CD8-positive, alpha-beta memory T cell (primary cell): ENCODE measurements at places on chromosomes 6 and 20. TPM values are rescaled to one million over a fixed set of nuclear protein-coding genes. Genes with fewer than 3 reads are reported as not detected.

DNA sequence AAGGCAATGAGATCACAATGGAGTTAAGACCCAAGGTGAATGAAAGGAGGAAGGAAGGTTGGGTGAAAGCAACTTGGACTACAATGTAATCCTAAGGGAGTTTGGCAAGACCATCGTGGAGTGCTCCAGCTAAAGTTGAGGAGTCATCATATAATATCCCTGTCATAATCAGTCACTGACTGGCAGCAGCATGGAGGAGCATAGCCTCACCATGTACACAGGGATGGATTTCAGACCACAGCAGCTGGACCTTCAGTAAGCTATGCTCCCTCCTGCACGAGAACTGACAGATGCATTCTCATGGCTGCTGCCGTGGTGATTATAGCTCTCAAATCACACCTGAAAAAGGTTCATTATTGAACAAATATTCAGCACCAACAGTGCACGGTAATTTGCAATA, 43.0 kb downstream of the GOPC start:
- no peak for DNase-seq

DNA sequence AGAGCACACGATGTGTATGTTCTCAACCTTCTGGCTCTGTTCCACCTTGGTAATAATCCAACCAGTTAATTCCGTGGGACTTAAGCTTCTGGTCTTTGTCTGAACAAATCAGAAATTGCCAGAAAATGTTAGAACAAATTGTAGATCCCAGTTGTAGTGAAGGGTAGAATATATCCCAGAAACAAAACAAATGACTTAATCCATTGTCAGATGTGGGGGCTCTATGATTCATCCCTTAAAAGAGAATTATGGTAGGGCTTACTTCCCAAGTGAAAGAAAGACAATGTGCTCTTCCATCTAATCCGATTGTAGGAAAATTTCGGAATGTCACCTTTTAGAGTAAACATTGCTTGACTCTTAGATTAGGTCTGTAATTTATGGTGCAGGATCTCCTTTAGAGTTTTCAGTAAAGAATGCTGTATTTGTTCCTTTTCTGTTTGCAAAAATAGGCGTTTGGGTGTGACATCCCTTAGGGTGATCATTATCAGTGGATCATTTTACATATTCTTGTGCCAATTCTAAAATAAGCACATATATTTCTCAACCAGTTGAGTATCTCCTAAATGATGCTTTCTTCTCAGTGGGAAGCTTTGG, 234.5 kb upstream of the ZNF217 start:
- no peak for DNase-seq

GRCh38 chr20:8912096-8912495, 156.8 kb upstream of the PLCB4 start:
- no peak for DNase-seq

- no peak for DNase-seq
These were observed 108.5 kb downstream of the MMS22L start for GRCh38 chr6:97174471-97174870.

GRCh38 chr6:26172608-26172968, 85.4 kb downstream of the HFE start:
- peak; percentile 64 for DNase-seq

DNA sequence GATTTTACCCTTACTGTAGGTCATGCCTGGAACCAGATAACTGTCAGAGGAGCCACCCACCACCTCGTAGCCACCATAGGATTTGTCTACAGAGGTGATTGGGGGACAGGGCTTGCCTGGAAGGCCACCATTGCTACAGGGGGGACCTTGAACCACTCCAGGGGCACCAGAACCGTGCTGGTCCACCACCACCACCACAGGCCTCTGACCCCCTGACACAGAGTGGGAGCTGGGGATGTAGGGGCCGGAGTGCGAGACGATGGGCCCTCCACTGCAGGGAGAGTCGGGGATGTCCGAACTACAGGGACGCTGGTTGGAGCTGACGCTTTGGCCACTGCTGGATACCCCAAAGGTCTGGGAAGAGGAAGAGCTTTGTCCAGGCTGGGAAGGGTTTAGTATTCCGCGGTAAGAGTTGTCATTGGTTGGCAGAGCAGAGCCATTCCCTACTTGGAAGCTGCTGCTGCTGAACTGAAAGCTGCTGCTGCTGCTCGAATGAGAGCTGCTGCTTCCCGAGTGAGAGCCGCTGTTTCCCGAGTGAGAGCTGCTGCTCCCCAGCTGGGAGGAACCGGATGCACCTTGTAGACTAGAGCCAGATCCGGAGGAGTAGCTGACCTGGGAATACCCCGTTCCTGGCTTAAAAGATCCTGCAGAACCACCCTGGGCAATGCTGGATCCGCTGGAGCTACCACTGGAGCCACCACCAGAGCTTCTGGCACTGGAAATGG, 2.2 kb downstream of the PSORS1C1 start:
- DNase-seq, result no peak

DNA sequence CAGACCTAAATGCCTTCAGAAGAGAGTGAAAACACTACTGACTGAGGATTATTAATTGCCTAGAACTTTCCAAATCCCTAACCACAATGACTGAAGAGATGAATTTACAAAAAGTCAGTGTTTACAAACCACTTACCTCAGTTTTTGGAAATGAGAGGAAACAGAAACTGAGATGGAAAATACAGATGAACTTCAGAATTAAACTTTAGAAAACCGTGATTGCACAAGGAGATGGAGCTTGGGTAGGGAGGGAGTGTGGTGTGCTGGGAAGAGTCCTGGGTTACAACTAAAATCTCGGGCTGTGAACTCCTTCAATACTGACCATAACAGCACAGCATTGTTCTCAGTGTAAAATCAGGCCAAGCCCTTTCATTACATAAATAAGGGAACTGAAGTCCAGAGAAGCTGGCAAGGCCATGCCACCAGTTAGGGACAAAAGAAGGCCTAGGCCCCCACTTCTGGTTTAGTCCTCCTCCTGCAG, 4.0 kb downstream of the ELMO2 start:
- no peak for DNase-seq

DNA sequence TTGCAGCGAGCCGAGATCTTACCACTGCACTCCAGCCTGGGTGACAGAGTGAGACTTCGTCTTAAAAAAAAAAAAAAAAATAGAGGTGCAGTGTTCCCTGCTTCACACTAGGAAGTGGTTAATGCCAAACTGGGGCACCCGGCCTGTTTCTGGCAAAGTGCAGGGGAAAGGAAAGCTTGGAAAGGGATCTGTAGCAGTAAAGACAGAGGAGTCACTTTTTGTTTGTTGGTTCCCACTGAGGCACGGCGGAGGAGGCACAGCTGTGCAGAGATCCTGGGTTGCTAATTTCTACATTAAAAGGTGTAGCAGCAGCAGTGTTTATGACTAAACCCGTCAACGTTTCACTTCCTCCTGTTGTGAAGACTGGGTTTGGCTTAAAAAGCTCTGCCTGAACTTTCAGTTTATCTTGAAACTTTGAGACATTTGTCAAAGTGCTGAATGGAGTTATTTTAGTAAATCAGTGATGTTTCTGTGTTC, 125.6 kb downstream of the CARMIL1 start:
- DNase-seq, result peak; percentile 2

DNA sequence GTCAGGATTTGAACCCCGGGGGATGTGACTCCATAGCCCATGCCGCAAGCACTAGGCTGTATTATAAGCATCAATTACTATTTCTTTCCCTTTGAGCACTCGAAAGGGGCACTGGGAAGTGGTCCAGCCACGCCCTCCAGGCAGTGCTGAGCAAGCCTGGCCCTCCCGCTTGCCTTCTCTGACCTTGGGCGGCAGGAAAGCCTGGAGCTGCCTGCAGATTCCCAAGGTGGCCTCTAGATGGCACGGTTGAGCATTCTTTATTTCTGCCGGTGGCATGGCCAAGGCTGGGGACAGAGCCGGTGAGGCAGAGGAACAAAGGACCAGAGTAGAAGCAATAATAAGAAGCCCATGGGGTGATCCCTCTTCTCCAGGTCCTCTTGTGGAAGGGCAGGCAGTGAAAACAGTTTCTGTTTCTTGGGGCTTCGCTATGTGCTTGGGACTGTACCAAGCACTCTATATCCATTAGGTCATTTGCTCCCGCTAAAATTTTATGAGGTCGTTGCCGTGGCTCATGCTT, 32.0 kb downstream of the ARHGAP40 start:
- peak; percentile 33 for DNase-seq

DNA sequence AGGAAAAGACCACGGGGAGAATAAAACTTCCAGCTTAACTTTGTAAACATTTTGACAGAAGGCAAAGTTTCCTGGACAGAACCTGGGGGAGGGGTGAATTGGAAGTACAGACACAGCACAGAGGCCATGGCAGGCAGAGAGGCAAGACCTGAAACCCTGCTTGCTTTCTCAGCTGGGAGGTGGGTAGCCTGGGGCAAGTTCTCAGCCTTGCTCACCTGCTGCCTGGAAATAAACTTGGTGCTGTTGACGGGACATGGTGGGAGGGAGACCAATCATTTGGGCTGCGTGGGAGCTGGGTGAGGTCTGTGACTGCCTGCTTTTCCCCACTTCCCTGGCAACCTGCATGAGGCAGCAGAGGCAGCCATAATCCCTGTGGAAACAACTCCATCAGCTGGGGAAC, 221.3 kb downstream of the MOXD1 start:
- DNase-seq, result no peak

- DNase-seq, result no peak
These were observed 54.7 kb downstream of the PHF20 start for GRCh38 chr20:35826397-35826998.

DNA sequence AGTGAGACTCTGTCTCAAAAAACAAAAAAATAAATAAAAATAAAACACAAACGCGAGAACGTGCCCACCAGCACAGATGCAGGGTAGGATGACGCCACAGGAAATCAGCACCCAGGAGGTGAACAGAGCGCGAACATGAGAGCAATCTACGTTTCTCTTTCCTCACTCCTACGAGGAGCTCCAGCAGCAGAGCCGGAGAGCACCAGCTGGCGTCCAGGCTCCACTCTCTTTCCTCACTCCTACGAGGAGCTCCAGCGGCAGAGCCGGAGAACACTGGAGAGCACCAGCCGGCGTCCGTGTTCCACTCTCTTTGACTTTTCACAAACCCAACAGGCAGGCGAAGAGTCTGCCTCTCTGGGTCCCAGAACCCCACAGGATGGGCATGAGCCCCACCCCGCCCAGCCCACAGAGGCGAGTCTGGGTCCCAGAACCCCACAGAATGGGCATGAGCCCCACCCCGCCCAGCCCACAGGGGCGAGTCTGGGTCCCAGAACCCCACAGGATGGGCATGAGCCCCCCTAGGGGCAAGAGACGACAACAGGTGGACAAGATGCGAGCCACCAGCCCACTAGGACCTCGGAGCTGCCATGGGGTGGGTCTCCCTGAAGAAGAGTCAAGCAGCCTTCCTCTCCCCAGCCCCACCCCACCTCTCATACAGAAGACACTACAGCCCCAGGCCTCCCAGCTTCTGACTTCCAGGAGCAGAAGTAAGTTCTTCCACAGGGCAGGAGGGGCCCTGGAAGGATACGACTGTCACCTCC, 20.2 kb downstream of the ZBTB46 start:
- DNase-seq, result no peak

DNA sequence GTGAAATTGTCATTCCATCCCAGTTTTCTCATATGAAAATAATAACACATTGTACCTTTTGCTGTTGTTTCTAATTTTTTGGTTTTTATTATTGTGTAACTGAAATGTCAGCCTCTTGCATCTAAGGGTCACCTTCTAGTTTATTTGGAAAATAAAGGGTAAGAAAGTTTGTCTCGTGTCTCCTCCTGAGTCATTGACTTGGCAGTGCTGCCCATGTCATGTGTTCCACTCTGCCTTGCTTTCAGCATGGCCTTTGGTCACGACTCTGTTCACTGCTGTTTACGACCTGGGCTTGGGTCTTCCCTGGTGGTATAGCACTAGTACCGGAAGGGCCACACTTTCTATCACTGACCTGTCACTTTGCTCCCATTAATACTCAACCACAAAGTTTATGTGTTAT, 171.4 kb upstream of the RSPO3 start:
- no peak for DNase-seq

DNA sequence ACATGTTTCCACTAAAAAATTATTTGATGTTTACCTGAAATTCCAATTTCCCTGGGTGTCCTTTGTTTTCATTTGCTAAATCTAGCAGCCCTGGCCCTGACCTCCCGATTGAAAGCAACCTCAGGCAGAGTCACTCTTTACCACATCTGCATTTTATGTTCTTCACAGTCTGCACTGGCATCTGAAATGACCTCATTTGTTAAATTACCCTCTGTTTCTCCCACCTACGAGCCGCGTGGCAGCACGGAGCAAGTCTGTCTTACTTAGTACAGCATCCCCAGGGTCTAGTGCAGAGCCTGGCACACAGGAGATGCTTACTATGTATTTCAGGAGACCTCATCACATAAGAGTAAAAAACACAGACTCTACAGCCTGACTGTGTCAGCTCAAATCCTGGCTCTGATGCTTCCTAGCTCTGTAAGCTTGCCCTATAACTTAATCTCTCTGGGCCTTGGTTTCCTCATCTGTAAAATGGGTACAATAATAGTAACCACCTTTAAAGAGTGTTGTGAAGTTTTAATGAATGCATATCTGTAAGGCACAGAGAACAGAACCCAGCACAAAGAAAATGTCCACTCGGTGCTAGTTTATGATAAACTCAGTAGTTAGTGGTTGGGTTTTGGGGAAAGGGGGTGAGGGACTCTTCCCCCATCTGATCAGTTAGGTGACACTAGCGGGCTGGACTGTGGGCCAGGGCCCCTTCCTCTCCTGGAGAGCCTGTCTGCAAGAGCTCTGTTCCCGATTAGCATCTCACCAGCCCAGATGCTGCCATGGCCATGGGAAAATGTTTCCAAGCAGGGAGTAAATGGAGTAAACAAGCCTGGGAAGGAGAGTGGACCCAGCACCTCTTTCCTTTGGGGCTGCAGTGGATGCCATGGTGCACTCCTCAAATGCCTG, 88.2 kb downstream of the PREX1 start:
- DNase-seq, result peak; percentile 63

DNA sequence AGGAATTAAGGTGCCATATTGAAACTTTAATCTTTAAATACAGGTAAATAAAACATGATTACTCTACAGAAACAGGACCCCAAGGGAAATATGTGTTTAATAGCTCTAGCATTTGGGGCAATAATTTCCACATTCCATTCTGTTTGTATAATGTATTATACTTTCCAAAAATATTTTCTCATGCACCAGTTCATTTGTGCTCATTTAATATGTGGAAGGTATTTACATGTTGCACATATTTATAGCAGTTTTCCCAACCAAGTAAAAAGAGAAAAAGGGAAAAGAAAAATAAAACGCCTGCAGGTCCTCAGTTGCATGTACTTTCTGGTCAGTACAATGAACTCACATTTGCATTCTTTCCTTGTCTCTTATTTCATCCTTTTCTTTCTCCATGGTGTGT, 129.5 kb upstream of the SULF2 start:
- DNase-seq, result no peak

KIF25 gene
- polyA plus RNA-seq, result not detected

RSPO3 gene
- polyA plus RNA-seq, result not detected

SRSF3 gene
- 370 TPM for polyA plus RNA-seq

SAMD3 gene
- 220 TPM for polyA plus RNA-seq

SSTR4 gene
- not detected for polyA plus RNA-seq
